Karpas-422 (cell line): ENCODE measurements at places on chromosomes 3 and 15.
A peak's percentile ranks its signal among the peaks of the same experiment; 100 is the strongest.

GRCh38 chr15:27741226-27741860 is 357.8 kb downstream of the OCA2 start:
- no peak for DNase-seq

- DNase-seq = no peak
Measured at GRCh38 chr15:57251941-57252340, 124.4 kb upstream of the CGNL1 start.

DNA sequence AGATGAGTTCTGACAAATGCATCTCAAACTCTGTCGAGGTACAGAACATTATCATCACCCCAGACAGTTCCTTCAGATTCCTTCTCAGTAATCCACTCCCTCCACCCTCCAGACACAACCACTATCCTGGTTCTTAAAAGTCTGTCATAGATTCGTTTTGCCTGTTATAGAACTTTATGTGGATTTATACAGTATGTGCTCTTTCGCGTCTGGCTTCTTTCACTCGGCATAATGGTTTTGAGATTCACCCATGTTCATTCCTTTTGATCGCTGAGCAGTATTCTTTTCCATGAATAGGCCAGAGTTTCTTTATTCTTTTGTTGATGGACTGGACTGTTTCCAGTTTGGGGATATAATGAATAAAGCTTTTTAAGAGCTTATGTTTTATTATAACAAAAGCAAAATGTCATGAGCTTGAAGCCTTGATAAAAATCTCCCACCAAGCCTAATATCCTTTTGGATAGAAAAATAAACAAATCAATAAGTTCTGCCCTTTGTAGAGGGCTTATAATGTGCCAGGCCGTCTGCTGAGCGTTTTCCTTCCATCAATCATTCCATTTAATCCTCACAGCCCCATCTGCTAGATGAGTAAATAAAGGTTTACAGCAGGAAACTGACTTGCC is 21.3 kb upstream of the RFTN1 start:
- DNase-seq = no peak

DNA sequence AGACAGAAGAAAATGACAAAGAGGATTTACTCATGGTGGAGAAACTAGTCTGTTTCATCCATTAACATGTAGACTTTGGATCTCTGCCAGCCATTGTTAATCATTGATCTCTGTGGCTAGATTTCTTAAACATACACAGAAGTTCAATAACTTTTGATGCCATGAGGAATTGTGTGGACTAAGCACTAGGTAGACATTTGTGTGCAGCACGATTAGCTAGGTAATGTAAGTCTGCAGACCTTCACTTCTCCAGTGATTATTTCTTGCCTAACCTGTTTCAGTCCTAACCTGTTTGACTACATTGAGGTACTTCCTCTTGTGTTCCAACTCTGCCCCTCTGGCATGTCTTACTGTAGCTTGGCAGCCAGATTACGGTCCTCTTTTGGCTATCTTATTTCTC is 928.5 kb upstream of the ROBO1 start:
- DNase-seq = no peak

DNA sequence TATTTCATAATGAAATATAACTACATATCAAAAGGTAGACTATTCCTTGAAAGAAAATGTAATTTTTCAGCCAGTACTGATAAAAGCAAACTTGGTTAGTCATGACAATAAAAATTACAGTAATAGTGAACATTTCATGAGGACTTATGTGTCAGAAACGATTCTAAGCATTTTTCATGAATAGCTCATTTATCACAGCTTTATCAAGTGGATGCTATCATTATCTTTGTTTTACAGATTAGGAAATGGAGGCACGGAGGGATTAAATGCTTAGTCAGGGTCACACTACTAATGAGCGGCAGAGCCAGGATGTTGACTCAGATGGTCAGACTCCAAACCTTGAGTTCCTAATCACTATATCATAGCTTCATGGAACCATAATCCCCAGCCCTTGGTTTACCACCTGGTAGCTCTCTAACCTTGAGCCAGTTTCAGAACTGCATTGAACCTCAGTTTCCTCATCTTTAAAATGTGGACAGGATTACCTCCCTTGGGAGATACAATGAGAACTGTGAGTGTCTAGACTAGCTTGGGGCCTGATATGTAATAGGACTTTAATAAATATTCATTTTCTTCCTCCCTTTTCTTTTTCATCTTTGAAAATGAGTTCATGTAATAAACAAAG is 85.4 kb downstream of the TNIK start:
- DNase-seq = no peak

DNA sequence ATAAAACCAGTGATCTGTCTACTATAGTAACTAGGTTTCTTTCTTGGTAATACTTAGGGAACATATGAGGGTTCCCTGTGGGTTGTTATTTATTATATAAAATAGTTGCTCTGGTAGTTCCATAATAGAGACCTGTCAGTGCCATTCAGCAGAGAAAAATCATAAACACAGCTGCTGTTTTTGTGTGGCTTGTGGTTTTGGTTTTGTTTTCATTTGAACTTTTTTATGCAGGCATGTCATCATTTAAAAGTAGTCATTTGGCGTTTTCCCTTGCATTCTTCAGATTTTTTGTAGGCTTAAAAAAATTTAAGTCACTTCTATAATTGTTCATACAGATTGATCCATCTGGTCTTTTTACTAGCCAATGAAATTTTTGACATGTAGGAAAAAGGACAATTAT is 47.9 kb downstream of the PIK3CA start:
- DNase-seq = no peak

DNA sequence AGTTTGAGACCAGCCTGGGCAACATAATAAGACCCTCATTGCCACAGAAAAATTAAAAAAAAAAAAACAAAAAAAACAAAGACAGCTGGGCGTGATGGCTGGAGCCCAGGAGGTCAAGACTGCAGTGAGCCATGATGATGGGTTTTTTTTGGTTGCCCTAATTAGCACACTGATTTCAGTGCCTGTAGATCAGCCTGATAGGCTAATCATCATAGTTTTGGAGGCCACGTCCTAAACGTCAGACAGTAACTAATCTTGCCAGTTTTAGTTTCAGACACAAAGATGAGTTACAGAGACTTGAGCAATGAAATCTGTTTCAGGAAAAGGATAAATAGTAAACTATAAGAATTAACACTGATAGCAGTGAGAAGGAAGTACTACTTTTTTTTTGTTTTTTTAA is 55.4 kb downstream of the LRCH3 start:
- no peak for DNase-seq

- peak; percentile 61 for DNase-seq
Measured at GRCh38 chr3:160400702-160401150, 1.3 kb downstream of the SMC4 start.

GRCh38 chr3:169744366-169745054 is 20.4 kb downstream of the TERC start:
- DNase-seq = peak; percentile 67
